ENCODE measurements at places on chromosomes 4 and X. TPM values are rescaled to one million over a fixed set of nuclear protein-coding genes. Genes with fewer than 3 reads are reported as not detected.

DNA sequence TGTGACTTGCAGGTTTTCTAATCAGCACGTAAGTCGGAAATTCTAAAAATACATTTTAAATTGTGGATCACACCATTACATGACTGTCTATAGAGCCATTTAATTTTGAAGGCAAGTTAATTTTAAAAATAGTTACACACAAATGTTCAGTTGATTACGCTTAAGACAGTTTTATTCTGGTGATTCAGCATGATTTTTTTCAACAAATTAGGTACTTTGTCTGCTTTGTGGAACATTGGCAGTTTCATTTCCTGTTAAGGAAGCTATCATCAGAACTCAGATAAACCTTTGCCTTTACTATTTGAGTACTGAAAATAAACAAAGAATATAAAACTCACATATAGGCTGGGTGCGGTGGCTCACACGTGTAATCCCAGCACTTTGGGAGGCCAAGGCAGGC is 19.5 kb downstream of the SAT1 start:
- H3K4me3 ChIP-seq, result no peak overlapping the region
- no peaks in the 10 kb centered on the region for H3K36me3 ChIP-seq
- DNase-seq, result no peak
- H3K4me1 ChIP-seq, result peaks cover 11% of the 10 kb centered on the region
- H3K27ac ChIP-seq, result no peak overlapping the region

DNA sequence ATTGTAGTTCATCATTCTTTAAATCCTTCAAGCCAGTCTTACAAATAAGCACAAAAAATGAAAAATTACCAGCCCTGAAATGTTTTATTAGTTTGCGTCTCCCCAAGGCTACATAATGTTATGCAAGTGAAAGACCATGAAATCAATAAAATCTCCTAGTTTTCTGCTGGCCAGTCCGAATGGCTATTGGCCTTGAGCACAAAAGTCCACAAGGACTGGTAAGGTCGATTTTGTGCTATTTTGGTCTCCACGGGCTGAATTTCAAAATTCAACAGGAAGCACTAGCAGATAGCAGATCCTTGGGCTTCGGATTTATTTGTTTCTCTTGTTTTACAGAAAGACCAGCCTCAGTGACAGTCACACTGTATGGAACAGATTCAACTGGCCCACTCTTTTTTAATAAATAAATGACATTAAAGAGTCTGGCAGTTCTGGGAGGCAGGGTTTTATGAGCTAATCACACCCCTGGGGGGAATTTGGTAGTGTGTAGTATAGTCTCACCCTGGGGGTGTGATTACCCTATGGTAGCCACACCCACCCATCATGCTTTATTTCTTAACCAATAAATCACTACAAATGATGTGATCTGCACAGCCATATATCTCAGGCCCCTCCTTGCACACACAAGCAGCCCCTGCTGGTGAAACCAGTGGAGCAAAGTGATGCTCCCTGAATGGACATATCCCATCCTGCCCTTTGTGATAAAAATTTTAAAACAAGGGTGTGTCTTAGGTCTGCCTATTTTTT is 51.1 kb upstream of the TMEM33 start:
- H3K4me3 ChIP-seq, result no peak overlapping the region
- H3K27me3 ChIP-seq, result peaks cover 48% of the 10 kb centered on the region
- H3K4me1 ChIP-seq, result peaks cover 17% of the 10 kb centered on the region
- H3K36me3 ChIP-seq, result no peaks in the 10 kb centered on the region
- no peak overlapping the region for H3K27ac ChIP-seq
- no peak for DNase-seq

The IL21 gene
- not detected for total RNA-seq

The SHROOM2 gene
- total RNA-seq, result not detected

All from activated B cell treated with CpG ODN at 0.5 μM for 24 hours (primary cell).